ENCODE measurements at places on chromosomes 7 and 10.

- DNase-seq: no peak
These were observed 34.2 kb downstream of the GPER1 start for GRCh38 chr7:1121886-1122831.

- no peak for DNase-seq
These were observed 45.7 kb upstream of the ARID5B start for GRCh38 chr10:61855771-61856170.

DNA sequence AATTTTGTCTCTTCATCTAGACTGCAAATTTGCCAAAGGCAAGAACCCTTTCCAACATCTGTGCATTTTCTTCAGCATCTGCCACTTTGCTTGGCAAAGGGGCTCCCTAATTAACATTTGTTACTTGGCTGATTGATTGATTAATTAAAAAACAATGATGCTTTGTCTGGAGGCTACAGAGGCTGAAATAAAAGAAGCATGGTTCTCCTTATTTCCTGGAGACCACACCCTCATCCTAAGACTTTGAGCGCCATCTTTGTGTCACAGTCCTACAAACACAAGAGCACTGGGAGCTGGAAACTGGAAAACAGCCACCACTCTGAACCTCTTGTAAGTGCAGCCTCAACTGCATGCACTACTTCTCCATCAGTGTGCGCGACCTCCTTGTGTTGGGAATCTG is 189.2 kb downstream of the C7orf25 start:
- DNase-seq: no peak

GRCh38 chr7:15862781-15863165 is 176.3 kb upstream of the MEOX2 start:
- DNase-seq: no peak

GRCh38 chr7:108308276-108308675 is 148.0 kb downstream of the NRCAM start:
- no peak for DNase-seq

GRCh38 chr7:140276001-140276400 is 99.2 kb upstream of the KDM7A start:
- no peak for DNase-seq

DNA sequence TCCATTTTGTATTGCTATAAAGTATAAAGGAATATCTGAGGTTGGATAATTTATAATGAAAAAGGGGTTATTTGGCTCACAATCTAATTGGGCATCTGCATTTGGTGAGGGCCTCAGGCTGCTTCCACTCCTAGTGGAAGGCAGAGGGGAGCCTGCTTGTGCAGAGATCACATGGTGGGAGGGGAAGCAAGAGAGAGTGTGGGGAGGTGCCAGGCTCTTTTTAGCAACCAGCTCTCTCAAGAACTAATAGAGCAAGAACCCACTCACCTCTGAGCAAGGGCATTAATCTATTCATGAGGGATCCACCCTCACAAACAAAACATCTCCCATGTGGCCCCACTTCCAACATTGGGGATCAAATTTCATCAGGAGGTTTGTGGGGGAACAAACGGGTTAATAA is 64.6 kb downstream of the OGDH start:
- DNase-seq: no peak

DNA sequence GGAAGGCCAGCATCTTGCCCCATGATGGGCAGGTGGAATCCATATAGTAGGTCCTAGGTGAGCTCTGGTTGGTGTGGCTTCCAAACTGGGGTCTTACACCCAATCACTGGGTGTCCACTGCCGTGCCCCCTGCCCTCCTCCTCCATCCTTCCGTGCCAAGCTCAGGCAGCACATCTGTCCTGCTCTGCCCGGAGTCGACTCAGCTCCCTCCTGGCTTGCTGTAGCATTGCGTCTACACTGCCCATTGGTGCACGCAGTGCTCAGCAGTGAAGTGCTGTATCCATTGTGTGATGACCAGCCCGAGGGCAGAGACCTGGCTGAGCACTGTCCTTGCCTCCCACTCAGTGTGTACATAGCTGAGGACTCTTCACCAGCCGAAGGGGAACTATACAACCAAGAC is 148.4 kb downstream of the ADAM12 start:
- DNase-seq: no peak

GRCh38 chr10:76015245-76015644 is 583.8 kb downstream of the LRMDA start:
- no peak for DNase-seq

GRCh38 chr10:109173937-109174336 is 749.4 kb downstream of the XPNPEP1 start:
- DNase-seq: no peak

DNA sequence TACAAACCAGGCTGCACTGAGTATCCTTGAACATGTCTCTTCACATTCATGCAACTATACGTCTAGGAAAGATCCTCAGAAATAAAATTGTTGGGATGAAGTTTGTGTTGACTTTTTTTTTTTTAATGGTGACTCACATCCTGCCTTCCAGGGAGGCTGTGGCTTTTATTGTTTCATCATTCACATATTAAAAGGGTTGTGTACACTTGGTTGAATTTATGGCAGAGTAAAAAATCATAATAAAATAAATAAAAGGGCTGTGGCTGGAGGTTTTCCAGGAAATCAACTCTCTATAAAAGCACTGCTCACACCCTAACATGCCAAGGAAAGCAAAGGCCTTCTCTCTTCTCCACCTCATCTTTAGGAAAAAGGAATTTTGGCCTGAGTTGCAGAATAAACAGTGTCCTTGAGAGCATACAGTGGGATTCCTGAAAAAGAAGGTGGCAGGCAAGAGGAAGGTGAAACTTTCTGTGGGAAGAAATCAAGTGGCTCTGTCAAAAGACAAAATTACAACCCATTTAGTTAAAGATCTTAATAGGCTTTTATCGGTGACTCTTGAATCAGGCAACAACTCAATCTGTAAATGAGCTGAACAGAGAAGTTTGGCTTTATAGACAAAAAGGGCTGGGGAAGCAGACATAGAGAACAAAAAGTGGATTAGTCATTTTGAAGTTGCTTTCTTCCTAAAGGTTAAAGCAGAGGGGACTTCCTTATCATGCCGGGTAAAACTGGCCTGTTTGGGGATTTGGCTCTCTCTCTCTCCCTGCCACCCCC is 41.6 kb upstream of the FHIP2A start:
- no peak for DNase-seq

DNA sequence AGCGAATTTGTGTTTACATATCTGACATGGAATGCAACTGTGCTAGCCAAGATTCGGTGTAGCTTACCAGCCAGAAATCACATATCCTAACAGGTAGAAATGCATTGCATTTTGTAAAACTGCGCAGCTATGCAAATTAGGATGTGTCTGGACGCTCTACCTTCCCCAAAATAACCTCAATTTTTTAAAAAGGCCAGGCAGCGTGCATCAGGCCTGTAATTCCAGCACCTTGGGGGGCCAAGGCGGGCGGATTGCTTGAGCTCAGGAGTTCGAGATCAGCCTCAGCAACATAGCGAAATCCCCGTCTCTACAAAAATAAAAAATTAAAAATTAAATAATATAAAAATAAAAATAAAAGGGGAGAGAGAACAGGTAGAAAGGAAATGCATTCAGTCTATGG is 305.0 kb downstream of the TYW1 start:
- DNase-seq: no peak

DNA sequence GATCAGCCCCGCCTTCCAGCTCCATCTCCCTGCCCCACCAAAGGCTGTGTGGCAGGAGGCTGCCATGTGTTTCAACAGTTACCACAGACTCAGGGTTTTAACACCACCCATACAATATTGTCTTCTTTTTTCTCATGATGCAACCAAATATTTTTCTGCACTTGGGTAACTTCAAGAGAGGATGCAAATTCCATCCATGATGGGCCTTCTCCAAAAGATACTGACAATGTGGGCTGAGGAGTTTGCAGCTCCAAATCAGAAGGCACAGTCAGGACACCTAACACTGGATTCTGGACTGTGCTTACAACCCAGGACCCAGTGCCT is 347.9 kb downstream of the GRID1 start:
- no peak for DNase-seq

DNA sequence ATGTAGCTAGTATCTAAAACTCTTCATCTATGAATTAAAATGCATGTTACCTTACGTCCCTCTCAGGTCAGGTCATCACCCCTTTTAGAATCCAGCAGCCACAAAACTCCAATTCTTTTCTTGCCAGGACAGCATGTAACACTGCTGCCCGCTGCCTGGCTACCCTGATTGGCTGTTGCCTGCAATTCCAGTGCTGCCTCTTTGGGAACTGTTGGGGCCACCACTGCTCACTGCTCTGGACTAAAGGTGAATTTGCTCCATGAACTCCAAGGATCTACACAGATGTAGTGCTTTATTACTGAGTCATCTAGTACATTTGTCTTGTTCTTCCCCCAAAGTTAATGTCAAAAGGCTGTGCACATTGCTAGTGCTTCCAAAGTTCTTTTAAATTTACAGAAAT is 40.4 kb downstream of the SCIN start:
- DNase-seq: no peak

- DNase-seq: no peak
These were observed 63.2 kb downstream of the CCDC3 start for GRCh38 chr10:12938271-12938670.

DNA sequence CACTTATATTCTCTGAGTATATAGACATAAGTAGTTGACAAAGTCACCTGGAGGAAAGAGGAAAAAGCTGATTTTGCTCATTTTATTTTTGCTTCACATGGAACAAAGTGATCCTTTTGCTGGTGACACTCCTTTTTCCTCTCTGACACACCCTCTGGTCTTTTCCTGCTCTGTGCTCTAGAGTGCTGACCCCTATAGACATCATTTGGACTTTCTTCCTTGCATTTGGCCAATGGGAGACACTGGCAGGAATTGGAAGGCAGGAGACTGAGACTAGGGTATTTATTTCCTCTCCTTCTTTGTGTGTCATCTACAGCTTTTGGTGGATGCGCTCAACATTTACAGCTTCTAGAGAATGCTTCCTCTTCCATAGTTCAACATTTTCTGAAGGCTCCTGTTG is 1078.1 kb downstream of the SORCS1 start:
- DNase-seq: no peak

DNA sequence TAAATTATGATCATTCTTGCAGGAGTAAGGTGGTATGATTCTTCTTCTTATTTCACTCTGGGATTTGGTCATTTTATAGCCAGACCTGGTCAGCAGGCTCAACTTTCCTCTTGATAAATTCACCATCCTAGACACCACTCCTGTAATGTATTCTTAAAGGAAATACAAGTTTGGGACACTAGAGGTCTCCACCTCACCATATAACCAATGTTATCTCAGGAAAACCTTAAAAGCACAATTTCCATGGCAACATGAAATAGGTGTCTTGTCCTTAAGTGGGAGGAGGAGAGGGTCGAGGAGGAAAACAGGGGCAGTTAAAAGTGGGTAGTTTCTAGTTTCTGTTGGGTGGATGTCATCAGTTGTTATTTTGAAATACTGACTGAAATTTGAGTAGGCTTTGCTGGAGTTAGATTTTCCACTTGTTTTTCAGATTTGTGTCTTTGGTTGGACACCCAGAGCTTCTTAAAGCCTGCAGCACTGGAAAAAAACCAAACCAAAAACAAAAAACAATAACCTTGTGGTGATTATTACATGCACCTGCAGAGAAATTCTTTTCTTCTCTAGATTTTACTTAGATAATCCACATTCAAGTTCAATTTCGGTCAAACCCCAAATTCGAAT is 163.1 kb downstream of the PRKCQ start:
- DNase-seq: peak; percentile 63

DNA sequence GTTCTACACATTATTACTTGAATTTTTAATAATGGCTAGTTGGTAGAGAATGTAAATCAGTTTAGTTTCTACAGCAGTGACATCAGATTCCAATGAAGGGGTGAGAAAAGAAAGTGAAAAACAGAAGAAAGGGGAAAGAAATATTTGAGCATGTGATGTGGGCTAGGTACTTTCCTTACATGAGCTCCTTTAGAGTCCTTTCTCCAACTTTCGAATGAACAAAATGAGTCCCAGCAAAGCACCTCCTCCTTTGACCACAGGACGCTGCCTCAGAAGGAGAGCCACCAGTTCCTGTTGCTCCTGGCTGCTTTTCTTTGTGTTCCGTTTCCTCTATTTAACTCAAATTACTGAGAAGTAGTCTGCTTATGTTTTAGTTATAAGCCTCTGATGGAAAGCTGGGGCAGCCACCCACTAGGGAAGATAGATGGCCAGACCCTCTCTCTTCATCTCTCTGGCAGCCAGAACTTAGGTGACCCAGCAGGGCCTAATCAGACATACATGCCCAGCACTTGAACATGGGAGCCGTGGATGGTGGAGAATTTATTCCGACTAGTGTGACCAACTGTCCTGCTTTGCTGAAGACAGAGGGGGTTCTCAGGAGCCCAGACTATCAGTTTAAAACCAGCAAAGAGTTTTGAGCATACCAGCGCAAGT is 82.4 kb upstream of the NME8 start:
- no peak for DNase-seq

DNA sequence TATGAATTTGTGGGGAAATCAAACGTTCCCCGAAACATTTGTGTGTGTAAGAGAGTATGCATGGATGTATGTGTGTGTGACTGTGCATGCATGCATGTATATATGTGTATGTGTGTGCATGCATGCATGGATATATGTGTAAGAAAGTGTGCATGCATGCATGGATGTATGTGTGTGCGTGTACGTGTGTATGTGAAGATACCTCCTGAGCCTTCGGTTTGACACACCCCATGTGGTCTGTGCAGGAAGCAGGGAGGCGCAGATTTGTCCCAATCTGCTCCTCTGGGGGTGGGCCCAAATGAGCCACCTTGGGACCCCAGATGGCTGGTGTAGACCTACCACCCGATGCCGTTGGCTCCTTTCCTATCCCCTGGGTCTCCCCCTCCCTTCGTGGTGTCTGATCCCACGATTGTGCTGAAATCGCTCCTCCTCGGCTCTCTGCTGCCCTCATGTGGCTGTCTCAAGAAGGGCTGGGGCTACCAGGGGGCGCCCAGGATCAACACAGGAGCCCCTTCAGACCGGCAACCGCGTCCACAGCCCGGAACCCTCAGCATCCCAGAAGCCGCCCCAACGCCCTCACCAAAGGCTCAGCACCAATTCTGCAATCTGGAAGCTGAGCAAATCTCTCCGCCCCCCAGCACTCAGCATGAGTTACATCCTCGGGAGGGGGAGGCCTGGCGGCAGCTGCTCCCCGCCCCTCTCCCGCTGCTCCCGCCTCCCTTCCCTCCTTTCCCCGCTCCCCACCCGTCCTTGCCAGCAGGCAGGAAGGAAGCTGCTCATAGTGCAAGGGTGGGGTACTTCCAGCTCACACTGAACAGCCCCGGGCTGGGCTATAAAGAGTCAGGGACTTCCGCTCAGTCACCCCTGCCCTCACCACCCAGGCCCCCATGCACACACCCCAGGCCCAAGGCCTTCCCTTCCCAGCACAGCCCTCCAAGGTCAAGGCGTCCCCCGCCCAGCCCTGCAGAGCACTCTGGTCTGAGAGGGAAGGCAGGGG is 2.3 kb upstream of the NOS3 start:
- DNase-seq: peak; percentile 72

- DNase-seq: no peak
These were observed 395.9 kb downstream of the GRM8 start for GRCh38 chr7:126856691-126857291.

GRCh38 chr7:3154881-3155494 is 111.3 kb upstream of the CARD11 start:
- DNase-seq: peak; percentile 76

GRCh38 chr7:138166681-138167080 is 90.4 kb downstream of the AKR1D1 start:
- DNase-seq: no peak

GRCh38 chr7:73918926-73919693 is 58.2 kb downstream of the TMEM270 start:
- DNase-seq: no peak

- DNase-seq: no peak
These were observed 246.2 kb downstream of the CCDC7 start for GRCh38 chr10:32692174-32692573.

All from CD4-positive, alpha-beta T cell treated with Interleukin-15 for 4 hours (primary cell).